ENCODE measurements at places on chromosomes 16 and 17. TPM values are rescaled to one million over a fixed set of nuclear protein-coding genes. Genes with fewer than 3 reads are reported as not detected.

GRCh38 chr16:65373097-65373496, 251.2 kb upstream of the CDH11 start:
- no peak for DNase-seq

Gene IRF8
- total RNA-seq = 19.2 TPM

- no peak for DNase-seq
Measured at GRCh38 chr16:47887496-47887895, 268.3 kb downstream of the ABCC12 start.

DNA sequence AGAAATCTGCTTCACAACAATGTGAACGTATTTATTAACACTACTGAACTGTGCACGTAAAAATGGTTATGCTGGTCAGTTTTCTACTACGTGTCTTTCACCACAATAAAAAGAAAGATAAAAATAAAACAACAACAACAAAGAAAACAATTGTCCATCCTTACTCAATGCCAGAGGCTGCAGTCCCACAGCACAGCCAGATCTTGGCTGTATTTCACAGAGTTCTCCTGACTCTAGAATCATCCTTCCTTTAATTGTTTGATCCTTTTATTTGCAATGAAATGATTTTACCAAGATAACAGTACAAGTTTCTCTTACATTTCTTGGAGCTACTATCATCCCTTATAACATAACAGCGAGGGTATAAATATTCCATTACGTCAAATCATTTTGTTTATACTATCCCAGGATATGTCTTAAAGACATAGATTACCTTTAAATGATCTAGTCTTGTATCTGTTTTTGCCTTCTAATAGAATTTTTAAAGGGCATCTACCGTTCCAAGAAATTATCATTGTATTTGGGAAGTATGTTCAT, 103.3 kb downstream of the SLC39A11 start:
- no peak for DNase-seq

DNA sequence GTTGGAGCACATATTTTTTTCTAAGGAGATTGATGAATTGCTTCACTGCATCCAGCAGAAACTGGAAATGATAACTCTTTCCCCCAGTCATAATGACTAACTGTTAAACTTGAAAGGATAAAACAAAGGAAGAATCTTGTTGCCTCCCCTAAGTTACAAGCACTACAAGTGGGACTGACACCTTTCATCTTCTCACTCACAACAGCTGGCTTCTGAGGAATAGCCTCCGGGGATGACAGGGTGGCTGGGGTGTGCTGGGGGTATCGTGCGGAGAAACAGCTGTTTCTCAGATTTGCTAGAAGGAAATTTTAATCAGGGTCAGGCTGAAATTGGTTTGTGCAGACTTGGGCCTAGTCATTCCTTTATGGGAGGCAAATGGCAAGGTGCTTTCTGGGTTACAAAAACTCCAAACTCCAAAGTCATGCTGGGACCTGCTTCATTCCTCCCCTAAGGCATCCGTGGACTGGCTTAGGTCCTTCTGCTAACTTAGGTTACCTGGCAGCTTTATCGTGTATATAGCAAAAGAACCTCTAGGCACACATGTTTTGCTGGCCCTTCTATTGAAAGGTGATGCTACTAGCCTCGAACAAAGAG, 557.2 kb downstream of the TOX3 start:
- DNase-seq = no peak

- no peak for DNase-seq
Measured at GRCh38 chr16:23283571-23283970, 18.5 kb upstream of the SCNN1B start.

- DNase-seq = no peak
Measured at GRCh38 chr16:67254801-67255552, 6.2 kb downstream of the SLC9A5 start.

Gene CISD3
- 59.6 TPM for total RNA-seq

Gene MVP
- total RNA-seq = 54.5 TPM

Gene CCL5
- 580 TPM for total RNA-seq

DNA sequence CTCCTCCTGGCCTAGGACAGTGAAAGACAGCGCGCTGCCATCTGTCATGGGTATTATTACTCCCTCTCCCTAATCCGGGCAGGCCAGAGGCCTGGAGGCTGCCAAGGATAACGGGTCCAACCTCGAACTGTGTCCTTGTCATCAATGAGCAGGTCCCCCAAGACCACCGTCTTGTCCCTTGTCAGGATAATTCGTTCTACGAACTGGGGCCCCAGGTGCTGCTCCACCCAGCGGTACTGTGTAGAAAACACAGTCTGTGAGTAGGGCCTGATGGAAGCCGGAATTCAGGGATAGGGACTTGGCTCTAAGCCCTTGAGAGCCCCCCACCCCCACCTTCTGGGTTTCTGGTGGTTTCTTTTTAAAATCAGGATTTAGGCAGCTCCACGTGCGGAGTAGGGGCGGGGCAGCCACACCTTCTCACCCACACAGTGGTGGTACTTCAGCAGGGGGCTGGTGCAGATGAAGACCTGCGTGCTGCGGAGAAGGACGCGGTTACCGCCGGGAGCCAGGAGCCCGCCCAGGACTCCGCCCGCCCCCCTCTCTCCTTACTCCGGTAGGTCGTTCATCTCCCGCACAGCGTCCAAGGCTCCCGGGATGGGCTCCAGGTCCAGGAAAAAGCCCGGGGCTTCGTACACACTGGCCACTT, 787 bp downstream of the NT5C start:
- DNase-seq = peak; percentile 60

Gene VKORC1
- 66.0 TPM for total RNA-seq

All from CD8-positive, alpha-beta memory T cell (primary cell).